ENCODE measurements at places on chromosomes 5 and 9.

DNA sequence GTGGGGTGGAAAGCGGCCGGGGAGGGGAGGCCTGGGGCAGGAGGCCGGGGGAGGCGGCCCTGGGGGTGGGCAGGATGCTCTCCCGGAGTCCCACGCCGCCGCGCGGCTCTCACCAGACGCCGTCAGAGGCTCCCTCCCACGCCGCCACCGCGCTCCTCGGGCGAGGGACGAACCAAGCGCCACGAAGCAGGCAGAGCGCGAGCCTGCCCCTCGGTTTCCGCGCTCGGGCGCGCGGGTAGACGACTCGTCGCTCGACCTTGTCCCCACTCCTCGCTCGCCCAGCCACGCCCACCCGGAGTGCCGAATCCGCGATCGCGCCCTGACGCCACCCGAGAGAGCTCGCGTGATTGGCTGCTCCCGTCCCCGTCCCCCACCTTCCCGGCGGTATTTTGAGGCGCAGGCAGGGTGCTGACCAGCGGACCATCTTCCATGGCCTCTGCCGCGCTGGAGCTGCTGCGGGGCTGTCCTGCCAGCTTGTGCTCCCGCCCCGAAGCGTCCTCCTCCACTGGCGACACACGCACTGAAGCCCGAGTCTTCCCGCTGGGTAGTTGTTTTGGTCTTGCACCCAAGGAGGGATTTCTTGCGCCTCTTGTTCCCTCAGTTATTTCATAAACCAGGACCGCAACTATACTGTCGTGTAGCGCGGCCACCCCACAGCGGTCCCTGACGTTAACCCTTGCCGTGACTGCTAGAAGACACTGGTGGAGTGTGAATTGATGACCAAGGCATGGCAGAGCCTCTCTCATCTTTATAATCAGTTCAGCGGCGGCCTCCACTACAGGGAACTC, at the start of gene GNE:
Gene GNE, minus strand, starts transcription at position 241 of the 788 bp plus-strand sequence. CDS start 9,093 bp downstream, outside the sequence.
- peak; percentile 95 for DNase-seq

GRCh38 chr9:135443797-135444425, 35.7 kb upstream of the PPP1R26 start:
- DNase-seq = no peak

DNA sequence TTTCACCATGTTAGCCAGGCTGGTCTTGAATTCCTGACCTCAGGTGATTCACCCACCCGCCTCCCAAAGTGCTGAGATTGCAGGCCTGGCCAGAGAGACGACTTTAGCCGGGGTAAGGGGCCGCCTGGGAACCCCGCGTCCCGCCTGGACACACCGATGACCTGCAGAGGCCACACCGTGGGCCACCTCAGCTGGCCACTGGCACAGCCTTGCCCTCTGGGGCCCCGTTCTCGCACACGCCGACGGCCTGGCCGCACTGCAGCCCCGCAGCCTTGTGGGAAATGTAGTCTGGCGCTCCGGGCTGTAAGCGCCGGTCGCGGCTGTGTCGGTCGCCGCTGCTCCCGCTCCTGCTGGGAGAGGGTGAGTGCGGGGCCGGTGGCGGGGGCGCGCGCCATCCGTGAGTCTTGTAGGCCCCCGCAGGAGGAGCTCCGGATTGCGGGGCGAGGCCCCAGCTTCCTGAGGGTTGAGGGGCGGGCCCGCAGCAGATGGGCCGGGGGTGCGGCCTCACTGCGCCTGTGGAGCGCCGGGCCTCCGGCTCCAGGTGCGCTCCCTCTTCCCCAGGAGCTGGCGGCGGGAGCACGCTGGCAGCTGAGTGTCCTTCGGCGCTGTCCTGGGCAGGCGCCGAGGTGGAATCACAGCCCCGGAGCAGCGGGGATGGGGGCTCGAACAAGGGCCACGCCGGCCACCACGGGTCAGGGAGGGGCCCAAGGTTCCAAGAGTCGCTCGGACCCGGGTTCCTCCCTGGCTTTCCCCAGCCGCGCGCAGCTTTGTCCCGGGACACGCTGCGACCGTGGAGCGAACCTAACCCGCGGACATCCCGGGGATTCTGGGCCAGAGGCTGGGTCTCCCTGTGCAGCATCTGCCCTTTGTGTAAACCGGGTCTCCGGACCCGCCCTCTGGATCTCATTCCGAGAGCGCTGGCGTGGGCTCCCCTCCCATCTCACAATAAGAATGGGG, at the start of gene ZFP2:
Gene ZFP2, plus strand, starts transcription at position 299 of the 957 bp plus-strand sequence. CDS start 35,401 bp downstream, outside the sequence.
- DNase-seq = peak; percentile 13

DNA sequence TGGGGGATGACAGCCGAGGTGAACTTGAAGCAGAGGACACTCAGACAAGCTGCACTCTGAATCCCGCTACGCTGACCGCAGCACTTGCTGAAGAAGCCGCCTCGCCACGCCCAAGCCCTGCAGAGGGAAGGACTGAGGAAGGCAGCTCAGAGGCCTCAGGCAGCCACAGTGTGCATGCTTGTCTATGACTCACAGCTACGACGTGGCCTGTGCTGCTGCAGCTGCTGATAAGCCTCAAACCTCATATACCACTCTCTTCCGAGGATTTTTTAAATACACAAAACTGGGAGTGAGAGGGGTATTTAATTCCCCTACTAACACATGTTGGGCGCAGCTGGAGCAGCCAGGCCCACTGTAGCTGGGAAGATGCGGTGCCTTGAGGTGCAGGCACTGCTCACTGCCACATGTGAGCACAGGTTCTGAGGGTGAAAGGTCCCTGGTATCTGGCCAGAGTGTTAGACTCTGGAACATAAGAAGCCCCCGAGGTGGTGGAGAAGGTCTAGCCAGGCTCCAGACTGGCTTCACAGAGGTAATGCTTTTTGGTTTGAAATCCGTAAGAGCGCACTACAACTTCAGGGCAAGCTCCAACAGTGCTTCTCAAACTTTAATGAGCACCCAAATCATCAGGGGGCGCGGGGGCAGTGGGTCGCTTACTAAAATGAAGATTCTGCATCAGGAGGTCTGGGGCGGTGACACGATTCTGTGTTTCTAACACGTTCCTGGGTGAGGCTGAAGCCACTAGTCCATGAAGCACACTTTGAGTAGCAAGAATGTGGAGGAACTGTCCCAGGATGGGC, 196.8 kb downstream of the AUH start:
- DNase-seq = peak; percentile 80

DNA sequence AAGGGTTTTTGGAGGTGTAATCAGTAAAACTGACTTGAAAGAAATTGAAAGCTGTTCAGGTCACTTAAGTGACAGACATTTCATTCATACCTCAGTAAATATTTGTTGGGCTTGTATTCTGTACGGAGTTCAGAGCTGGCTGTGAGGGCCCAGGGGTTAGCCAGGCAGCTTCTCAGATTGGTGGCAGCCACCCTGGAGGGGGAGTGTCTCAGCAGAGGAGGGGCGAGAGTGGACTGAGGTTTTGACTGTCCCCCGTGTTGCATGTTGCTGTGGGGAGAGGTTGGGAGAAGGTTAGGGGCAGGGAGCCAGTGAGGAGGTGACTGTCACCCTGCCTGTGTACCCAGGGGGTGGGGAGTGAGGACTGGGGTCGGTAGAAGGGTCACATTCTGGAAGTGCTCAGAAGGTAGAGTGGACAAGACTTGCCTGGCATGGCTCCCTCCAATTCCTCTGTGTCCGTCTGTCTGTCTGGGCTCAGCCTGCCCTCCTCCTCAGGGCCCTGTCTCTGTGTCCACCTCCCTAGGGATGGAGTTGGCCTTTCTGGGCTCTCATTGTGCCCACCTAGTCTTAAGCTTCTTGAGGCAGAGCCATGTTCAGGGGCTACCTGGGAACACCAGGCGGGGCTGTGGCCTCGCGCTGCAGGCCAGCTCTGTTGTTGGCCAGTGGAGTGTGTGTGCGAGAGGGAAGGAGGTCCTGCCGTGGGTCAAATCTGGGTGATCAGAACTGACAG, 4.4 kb downstream of the PHF2 start:
- DNase-seq = no peak

- DNase-seq = no peak
Measured at GRCh38 chr9:35717132-35717870, 14.7 kb downstream of the TLN1 start.

DNA sequence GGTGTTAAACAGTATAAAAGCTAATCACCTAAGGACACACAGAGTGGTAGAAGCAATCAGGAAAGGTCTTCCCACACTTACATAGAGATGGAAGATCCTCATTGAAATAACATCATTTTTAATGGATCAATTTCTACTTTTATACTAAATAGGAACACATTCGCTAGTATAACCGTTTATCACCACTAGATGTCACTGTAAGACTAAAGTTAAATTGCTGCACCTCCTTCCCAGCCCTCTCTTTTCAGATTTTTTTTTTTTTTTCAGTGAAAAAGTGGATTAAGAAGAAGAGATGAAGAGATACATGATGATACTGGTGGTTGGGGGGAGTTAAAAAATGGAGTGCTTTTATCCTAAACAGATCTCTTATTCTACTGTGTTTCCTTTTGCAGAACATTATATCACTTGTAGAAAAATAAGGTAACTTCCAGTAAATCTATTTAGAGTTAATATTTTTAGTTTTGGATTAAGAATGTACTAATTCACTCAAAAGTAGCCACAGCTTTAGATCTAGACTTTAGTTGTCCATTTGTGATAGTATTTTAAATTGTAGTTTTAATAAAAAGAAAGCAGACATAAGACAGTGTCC, 116.9 kb upstream of the ARRDC3 start:
- no peak for DNase-seq

- DNase-seq = no peak
Measured at GRCh38 chr9:80615964-80616363, 1044.2 kb downstream of the TLE4 start.

DNA sequence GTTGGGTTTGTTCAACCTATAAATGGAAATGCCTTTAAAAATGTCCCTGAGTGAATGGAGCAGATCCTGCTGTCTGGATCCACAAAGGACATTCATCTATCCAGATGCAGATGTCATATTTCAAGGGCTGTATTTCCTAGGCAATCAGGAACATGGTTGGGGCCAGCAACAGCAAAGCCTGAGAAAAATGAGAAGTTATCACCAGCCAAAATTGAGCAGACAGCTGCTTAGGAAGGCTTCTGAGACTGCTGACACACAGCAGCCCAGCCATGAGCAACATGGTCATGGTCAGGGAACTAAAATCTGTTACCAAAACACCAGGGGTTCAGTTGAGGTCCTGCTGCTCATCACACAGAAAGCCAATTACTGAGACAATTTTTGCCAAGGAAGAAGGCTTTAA, 9.2 kb upstream of the IL7R start:
- no peak for DNase-seq

GRCh38 chr9:4494806-4495205, 4.5 kb downstream of the SLC1A1 start:
- no peak for DNase-seq

GRCh38 chr9:37538099-37538498, 38.1 kb downstream of the FBXO10 start:
- DNase-seq = no peak

DNA sequence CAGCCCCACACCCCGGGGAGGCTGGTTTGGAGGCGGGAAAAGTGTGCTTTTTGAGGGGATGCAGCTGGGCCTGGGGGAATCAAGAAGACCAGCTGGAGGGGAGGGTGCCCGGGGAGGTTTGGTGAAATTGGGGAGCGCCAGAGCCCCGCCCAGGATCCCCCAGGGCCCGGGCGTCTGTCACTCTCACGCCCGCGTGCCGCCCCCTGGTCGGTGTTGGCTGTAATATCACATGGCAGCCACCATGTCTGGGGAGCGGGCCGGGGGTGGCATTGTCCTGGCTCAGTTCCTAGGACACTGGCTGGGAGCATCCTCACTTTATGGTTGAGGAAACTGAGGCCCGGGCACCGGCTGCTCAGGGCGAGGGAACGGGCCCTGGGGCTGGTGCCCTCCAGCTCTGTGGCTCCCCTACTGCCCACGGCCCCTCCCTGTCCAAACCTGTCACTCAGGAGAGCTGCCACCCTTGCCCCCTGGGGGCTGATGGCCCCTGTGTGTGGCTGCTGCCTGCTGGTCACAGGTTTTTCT, 27.5 kb downstream of the ASS1 start:
- no peak for DNase-seq

GRCh38 chr5:33438996-33439395, 1.8 kb upstream of the TARS1 start:
- no peak for DNase-seq

DNA sequence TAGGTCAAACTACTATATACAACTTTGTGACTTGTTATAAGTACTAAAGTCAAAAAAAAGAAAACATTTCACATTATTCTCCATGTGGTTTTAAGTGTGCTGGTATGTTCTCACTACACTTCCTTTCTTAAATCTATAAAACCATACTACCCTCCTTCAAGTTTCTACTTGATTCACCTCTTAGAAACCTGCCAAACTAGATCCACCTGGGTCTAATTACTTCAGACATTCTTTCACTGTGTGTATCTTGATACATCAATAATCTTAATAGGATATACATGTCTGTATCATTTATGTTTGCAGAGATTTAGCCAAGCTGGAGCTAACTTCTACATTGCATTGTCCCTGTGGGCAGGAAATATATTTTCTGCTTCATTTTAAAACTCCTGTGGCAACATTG, 1012.6 kb downstream of the EFNA5 start:
- no peak for DNase-seq

- no peak for DNase-seq
Measured at GRCh38 chr5:138596105-138596881, 21.1 kb upstream of the HSPA9 start.

GRCh38 chr5:179261301-179262125, 83.7 kb downstream of the ADAMTS2 start:
- DNase-seq = no peak

DNA sequence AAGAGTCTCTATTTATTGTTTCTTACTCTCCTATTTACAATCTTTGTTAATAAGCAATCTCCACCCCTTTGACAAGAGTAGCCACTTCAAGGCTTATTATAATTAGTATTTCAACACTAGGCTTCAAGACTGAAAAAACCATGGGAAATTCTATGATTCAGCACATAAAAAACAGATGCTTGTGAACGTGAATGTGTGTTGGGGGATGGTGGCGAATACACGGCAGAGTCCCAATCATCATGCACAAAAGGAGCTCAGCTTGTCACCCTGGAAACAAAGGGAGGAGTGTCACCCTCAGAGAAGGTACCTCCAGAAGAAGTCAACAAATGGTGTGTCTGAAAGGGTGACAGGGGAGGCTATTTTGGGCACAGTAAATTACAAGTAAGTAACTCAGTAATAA, 157.2 kb upstream of the RETREG1 start:
- no peak for DNase-seq

- no peak for DNase-seq
Measured at GRCh38 chr9:116904165-116904564, 217.1 kb downstream of the TRIM32 start.
